ENCODE measurements at places on chromosomes 1 and 21.

GRCh38 chr1:2344744-2345296 lies 46.5 kb downstream of the MORN1 start:
- DNase-seq: no peak
- H3K27me3 ChIP-seq: no peaks in the 10 kb centered on the region
- no peaks in the 10 kb centered on the region for H3K4me1 ChIP-seq
- H3K27ac ChIP-seq: no peak overlapping the region
- no peak overlapping the region for H3K4me3 ChIP-seq

DNA sequence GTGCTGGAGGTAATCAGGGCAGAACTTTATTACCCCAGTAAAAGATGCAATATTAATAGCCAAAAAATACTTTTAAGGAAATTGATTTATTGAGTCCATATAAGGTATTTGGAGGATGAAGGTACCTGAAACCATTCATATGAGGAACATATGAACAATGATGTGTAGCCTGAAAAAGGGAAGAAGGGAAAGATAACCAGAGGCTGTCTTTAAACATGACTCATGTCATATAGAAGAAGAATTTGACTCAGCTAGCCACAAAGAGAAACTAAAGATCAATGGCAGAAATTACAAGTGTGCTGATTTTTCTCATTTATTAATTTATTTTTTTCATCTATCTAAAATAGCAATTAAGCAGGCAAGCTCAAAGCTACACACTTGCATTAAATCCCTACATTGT lies 136.2 kb upstream of the DUSP10 start:
- peaks cover 2% of the 10 kb centered on the region for H3K36me3 ChIP-seq
- H3K27me3 ChIP-seq: peaks cover 5% of the 10 kb centered on the region
- no peak overlapping the region for H3K4me3 ChIP-seq

- H3K27me3 ChIP-seq: peaks cover 11% of the 10 kb centered on the region
- H3K27ac ChIP-seq: no peak overlapping the region
These were observed 898 bp downstream of the LDLRAP1 start for GRCh38 chr1:25544243-25544764.

DNA sequence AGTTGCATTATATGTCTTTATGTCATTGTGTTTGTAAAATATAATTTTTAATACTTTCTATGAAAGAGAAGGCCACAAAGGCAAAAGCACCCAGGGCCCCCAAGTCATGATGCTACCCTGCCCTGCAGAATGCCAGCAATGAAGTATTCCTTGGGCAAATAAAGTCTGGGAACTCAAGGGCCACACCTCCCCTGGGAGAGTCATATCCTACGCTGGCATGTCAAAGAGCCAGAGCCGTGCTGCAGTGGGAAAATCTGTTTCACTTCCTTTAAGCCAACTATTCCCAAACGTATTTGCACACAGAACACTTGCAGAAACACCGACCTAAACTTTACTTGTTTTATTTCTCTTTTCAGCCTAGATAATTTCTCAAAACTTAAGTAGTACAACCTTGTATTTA lies 98.4 kb upstream of the KAZN start:
- no peak overlapping the region for H3K27ac ChIP-seq
- peaks cover 5% of the 10 kb centered on the region for H3K27me3 ChIP-seq
- H3K4me3 ChIP-seq: no peak overlapping the region
- DNase-seq: no peak
- H3K4me1 ChIP-seq: no peaks in the 10 kb centered on the region

DNA sequence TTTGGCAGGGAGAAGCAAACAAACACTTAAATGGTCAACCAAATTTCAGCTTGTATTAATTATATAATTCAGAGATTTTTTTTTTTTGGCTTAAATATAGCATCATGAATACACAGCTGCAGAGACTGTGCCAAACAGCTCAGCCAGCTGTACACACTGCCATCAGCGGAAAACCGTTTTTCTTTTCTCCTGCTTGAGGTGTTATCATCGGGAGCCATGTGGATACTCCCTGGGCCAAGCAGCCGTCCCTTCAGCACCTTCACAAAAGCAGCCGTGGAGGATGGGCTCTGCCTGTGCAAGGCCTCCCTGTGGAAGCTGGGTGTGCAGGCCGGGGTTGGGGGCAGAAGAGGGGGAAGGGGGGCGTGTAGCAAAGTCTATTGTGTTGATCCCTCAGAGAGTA lies 85.0 kb downstream of the NUF2 start:
- H3K27ac ChIP-seq: no peak overlapping the region
- no peak overlapping the region for H3K4me3 ChIP-seq
- no peak for DNase-seq
- no peaks in the 10 kb centered on the region for H3K4me1 ChIP-seq
- H3K36me3 ChIP-seq: no peaks in the 10 kb centered on the region

DNA sequence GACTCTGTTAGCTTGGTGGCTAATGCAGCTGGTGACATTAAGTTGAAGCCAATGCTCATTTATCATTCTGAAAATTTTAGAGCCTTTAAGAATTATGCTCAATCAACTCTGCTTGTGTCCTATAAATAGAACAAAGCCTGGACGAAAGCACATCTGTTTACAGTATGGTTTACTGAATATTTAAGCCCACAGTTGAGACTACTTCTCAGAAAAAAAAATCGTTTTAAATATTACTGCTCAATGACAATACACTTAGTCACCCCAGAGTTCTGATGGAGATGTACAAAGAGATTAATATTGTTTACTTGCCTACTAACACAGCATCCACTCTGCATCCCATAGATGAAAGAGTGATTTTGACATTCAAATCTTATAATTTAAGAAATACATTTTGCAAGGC lies 79.6 kb downstream of the NEGR1 start:
- H3K4me3 ChIP-seq: no peak overlapping the region
- DNase-seq: no peak
- H3K27me3 ChIP-seq: no peaks in the 10 kb centered on the region
- H3K36me3 ChIP-seq: no peaks in the 10 kb centered on the region
- H3K27ac ChIP-seq: no peak overlapping the region

DNA sequence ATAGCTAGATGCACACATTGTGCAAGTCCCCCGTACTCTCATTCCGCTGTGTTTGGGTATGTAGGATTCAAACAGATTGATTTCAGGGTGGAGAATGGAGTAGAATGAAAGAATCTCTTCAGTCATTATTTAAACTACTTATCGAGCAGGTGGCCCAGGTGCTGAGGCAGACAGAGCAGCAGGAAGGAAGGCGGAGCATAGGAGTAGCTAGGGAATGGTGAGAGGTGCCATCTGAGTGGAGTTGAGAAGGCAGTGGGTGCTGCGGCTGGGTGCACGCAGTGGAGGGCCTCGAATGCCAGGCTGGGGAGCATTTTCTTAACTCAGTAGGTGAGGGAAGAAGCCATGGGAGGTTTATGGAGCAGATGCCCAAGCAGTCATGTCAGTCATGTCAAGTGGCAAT lies 45.2 kb upstream of the CD101 start:
- H3K4me3 ChIP-seq: no peak overlapping the region
- H3K27me3 ChIP-seq: no peaks in the 10 kb centered on the region
- peaks cover 4% of the 10 kb centered on the region for H3K36me3 ChIP-seq
- no peak for DNase-seq
- H3K4me1 ChIP-seq: no peaks in the 10 kb centered on the region

- H3K4me3 ChIP-seq: no peak overlapping the region
- H3K27me3 ChIP-seq: peaks cover 19% of the 10 kb centered on the region
- DNase-seq: no peak
- peaks cover 72% of the 10 kb centered on the region for H3K4me1 ChIP-seq
- peak overlapping the region; percentile 59 for H3K27ac ChIP-seq
These were observed 10.3 kb downstream of the LMNA start for GRCh38 chr1:156124557-156125483.

DNA sequence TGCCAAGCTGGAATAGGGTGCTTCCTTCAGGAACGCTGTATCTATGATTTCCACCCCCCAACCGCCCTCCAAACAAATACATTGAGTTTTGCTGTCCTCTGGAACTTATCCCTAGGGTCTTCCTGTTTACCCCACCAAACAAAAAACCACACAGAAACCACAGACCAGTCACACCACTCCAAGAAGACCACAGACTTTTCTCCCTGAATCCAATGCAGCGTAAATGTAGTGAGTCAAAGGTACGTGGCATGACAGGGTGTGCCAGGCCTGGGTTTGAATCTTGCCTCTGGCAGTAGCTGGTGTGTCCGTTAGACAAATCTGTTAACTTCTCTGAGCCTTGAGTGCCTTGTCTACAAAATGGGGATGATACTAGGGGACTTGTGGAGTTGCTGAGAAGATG lies 27.8 kb downstream of the ASAP3 start:
- peaks cover 19% of the 10 kb centered on the region for H3K27me3 ChIP-seq
- H3K36me3 ChIP-seq: no peaks in the 10 kb centered on the region
- DNase-seq: no peak
- H3K4me3 ChIP-seq: no peak overlapping the region
- H3K27ac ChIP-seq: no peak overlapping the region

GRCh38 chr1:234721476-234722269 lies 111.7 kb upstream of the IRF2BP2 start:
- peak overlapping the region; percentile 24 for H3K4me3 ChIP-seq
- H3K36me3 ChIP-seq: peaks cover 1% of the 10 kb centered on the region
- no peak for DNase-seq
- peak overlapping the region; percentile 97 for H3K27ac ChIP-seq

GRCh38 chr1:203346060-203346768 lies 4.7 kb downstream of the FMOD start:
- DNase-seq: no peak
- H3K27me3 ChIP-seq: peaks cover 15% of the 10 kb centered on the region
- H3K4me1 ChIP-seq: peaks cover 16% of the 10 kb centered on the region
- H3K4me3 ChIP-seq: no peak overlapping the region
- H3K27ac ChIP-seq: no peak overlapping the region

- H3K27ac ChIP-seq: no peak overlapping the region
- DNase-seq: no peak
- H3K27me3 ChIP-seq: peaks cover 19% of the 10 kb centered on the region
These were observed 170.8 kb downstream of the S1PR1 start for GRCh38 chr1:101407505-101408211.

- no peak overlapping the region for H3K4me3 ChIP-seq
- H3K27ac ChIP-seq: no peak overlapping the region
- DNase-seq: no peak
- no peaks in the 10 kb centered on the region for H3K36me3 ChIP-seq
These were observed 7.4 kb downstream of the SPRR5 start for GRCh38 chr1:152954436-152954835.

DNA sequence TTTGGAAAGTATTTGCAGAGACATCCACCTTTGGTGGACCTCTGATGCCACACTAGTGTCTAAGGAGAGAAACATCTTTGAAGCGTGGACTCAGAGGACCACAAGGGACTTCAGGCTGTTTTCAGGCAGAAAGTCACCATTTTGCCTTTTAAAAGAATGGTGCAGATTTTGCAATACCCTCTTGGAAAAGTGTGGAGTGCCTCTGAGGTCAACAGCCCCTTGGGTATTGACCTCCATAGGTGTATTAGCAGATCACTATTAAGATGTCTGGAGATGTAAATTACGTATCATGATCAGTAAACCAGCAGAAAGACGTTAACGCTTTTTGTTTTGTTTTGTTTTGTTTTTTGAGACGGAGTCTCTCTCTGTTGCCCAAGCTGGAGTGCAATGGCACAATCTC lies 87.0 kb downstream of the INTS7 start:
- H3K4me3 ChIP-seq: no peak overlapping the region
- peaks cover 18% of the 10 kb centered on the region for H3K4me1 ChIP-seq
- H3K36me3 ChIP-seq: peaks cover 33% of the 10 kb centered on the region
- H3K27me3 ChIP-seq: no peaks in the 10 kb centered on the region
- no peak for DNase-seq

GRCh38 chr1:214317300-214317699 lies 36.3 kb downstream of the SMYD2 start:
- H3K36me3 ChIP-seq: peaks cover 7% of the 10 kb centered on the region
- H3K27me3 ChIP-seq: no peaks in the 10 kb centered on the region
- H3K4me3 ChIP-seq: no peak overlapping the region
- H3K27ac ChIP-seq: no peak overlapping the region
- H3K4me1 ChIP-seq: peaks cover 3% of the 10 kb centered on the region

GRCh38 chr1:204107892-204108291 lies 35.0 kb downstream of the SOX13 start:
- no peak overlapping the region for H3K27ac ChIP-seq
- H3K4me3 ChIP-seq: no peak overlapping the region
- no peaks in the 10 kb centered on the region for H3K27me3 ChIP-seq

- no peak overlapping the region for H3K4me3 ChIP-seq
- no peak overlapping the region for H3K27ac ChIP-seq
- DNase-seq: no peak
- no peaks in the 10 kb centered on the region for H3K27me3 ChIP-seq
These were observed 726.6 kb downstream of the LTN1 start for GRCh38 chr21:28266061-28266460.

- no peak overlapping the region for H3K27ac ChIP-seq
- no peak for DNase-seq
- no peak overlapping the region for H3K4me3 ChIP-seq
These were observed 7.6 kb downstream of the NHLH1 start for GRCh38 chr1:160374306-160375110.

DNA sequence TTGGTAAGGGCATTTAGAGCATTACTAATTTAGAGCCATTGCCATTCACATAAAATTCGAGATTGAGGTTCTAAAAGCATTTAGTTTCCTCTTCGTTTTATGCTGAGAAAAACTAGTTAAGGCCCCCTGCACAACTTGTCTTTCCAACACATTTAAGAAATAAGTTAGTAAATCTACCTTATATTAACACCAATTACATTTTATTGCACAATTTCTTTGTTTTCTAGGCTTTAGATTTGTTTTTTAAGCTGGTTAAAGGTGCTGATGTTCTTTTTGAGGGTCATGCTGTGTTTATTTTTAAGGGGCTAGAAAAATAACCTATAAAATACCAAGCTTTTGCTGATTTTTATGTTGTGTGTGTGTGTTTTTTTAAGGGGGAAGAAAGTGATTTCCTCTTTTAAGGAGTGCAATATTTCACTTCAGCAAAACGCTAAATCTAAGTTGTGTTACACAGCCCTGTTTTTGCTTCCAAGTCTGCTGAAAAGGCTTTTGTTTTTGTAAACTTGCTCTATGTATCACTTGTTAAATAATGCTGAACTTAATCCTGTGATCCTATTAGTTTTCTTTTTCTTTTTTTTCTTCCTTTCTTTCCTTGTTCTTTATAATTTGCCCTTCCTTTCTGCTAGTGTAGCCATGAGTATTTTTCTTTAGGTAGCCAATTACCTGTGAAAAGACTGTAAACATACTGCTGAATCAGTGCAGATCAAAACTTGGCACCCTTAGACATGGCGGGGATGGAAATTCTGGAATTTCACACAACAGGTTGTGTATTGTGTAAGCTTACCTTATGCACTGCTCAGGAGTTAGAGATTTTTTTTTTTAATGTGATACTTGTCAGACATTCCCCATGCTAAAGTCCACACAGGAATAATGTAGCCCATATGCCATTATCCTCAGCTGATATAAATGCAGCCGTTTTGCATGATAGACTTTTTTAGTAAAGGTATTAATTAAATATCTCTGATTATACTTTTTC lies 1.5 kb downstream of the CEPT1 start:
- H3K4me1 ChIP-seq: peaks cover 50% of the 10 kb centered on the region
- peak overlapping the region; percentile 100 for H3K4me3 ChIP-seq
- peaks cover 23% of the 10 kb centered on the region for H3K36me3 ChIP-seq
- no peak for DNase-seq
